Hematopoietic multipotent progenitor cell (in vitro differentiated cells): ENCODE measurements at places on chromosomes 5 and 9.

GRCh38 chr5:12284604-12285003, 380.4 kb upstream of the CTNND2 start:
- no peak for DNase-seq

DNA sequence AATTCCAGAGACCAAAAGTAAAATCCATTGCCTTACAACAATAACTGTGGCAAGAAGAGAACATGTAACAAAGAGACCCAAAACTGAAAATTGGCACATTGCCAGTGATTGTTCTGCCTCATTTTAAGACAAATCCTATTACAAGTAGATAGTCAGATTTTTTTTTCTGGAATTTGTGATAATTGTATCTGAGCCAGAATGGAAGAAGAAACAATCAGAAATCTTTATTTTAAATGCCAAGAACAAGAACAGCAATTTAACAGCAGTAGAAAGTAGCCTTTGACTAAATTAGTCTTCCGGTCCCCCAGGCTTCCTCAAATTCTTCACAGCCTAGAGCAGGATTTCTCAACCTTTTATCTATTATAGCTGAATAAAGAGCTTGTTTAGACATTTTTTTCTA, 106.7 kb upstream of the PTPN3 start:
- DNase-seq: no peak

GRCh38 chr5:53067641-53068040, 41.9 kb downstream of the MOCS2 start:
- no peak for DNase-seq

GRCh38 chr9:126217250-126217653, 109.4 kb upstream of the MVB12B start:
- no peak for DNase-seq

- no peak for DNase-seq
Measured at GRCh38 chr5:9401786-9402472, 143.9 kb downstream of the SEMA5A start.

GRCh38 chr5:159061179-159061796, 38.4 kb downstream of the EBF1 start:
- DNase-seq: no peak

GRCh38 chr9:69546265-69546664, 125.9 kb downstream of the APBA1 start:
- no peak for DNase-seq

- no peak for DNase-seq
Measured at GRCh38 chr9:126643945-126644527, 30.3 kb downstream of the LMX1B start.

- DNase-seq: no peak
Measured at GRCh38 chr5:59831326-59832010, 62.1 kb downstream of the PDE4D start.

- DNase-seq: no peak
Measured at GRCh38 chr5:34716986-34717385, 60.9 kb downstream of the RAI14 start.

GRCh38 chr5:153598099-153598498, 107.6 kb downstream of the GRIA1 start:
- no peak for DNase-seq

- no peak for DNase-seq
Measured at GRCh38 chr5:131671994-131672655, 37.1 kb upstream of the RAPGEF6 start.

- no peak for DNase-seq
Measured at GRCh38 chr9:128703616-128704355, 1.5 kb downstream of the PKN3 start.

DNA sequence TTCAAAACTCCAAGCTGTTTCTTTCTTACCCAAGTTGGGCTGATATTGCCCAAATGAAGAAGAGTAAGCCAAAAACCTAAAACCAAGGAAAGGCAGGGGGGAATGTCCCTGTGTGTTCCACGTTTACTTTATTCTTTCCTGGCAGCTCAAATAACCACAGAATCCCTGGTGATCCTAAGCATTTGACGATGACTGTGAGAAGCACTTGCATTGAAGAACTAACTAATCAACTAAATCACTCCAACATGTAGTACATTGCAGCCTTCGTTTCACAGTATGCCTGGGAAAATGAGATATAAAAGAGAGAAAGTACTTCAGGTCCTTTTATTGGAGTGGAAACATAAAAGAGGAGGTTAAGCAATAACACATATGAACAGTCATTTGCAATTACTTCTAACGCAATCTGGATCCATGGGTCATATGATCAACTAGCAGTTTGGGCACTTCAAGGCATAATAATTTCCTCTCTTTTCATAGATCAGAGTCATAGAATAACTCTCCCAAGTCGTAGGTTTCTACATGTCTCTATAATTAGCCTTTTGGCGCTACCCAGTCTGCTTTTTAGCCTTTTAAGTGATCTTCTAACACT, 338.4 kb downstream of the TMEM167A start:
- DNase-seq: no peak

DNA sequence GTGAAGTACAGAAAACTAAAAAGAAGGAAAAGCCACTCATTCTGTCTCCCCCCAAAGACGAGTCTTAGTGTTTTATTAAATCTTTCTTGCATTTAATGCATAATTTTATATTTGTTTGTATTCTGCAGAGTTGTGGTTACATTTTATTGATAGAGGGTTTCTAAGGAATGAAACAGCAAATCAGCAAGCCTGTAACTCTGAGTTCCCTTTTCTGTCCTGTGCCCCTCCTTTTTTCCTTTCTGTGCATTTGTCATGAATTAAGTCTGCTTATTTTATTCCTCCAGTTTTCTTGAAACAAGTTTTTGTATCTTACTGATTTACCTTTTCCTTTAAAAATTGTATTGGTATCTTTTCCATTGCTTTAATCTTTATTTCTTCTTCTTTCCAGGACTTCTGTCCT, 132.8 kb downstream of the MUSK start:
- no peak for DNase-seq

- no peak for DNase-seq
Measured at GRCh38 chr5:58060996-58061395, 398.9 kb downstream of the PLK2 start.

DNA sequence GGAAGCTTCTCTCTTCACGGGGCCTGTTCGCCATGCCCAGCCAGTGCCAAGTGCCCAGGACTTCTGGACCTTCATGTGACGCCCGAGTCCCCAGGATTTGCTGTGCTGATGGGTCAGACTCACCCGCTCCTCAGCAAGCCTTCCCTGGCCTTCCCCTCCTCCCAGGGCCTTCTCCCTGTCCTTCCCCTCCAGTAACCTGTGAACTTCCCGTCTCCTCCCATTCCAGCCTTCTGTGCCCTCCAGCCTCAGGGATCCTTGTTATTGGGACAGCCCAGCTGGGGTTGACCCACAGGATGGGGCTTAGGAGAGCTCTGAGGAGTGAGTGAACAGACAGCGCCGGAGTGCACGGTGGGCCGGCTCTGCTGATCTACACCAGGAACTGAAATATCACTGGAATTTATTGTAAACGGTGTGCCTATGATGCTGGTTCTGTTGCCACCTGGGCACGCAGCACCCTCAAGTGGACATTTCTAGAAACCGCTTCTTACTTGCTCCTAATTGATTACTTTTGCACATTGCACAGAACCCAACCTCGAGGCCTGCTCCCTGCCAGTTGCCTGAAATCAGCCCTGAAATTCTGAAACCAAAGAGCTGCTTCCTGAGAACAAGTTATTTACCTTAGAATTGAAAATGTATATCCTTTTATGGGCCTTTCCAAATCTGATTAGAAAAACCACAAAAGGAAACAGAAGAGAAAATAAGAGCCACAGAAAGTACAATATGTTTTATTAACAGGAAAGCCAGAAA, 1.5 kb downstream of the SPAAR start:
- DNase-seq: peak; percentile 68

DNA sequence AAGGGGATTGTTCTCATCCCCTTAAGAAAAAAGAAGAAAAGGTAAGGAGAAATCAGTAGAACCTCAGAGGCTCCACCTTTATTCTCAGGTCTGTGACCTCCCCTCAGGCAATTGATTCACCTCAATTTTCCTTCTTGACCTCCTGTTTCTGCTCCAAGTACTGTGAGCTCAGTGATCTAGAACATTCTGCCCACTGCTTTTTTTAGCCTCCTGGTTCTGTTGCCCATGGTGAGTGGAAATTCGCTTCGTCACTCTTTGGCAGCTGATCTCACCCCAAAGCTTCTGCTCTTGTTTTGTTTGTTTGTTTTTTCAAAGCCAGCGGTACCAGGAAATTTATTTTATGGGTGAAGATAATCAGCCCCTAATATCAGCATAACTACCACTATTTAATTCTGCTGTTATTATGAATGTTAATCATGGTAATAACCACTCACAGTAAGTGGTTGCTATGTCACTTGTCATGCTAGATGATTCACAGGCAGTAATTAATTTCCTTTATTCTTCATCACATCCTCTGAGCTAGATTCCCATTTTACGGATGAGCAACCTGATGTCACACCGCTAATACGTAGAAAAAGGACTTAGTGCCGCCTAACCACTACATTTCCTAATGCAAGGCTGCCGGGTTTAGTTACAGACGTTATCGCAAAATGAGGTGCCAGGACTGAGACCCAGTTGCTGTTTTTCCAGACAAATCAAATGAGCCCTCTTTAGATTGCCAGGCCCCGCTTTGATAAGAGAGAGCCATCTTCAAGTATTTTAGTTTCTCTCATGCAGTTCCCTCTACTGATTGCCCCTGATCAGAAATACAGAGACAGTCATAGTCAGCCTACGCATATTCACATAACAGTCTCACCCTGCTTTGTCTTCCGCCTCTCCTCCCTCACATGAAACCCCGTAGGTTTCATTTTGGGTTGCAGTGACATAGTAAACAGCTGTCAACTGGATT, 78.2 kb downstream of the CYFIP2 start:
- DNase-seq: no peak
